ENCODE measurements at places on chromosomes 16 and 17.

DNA sequence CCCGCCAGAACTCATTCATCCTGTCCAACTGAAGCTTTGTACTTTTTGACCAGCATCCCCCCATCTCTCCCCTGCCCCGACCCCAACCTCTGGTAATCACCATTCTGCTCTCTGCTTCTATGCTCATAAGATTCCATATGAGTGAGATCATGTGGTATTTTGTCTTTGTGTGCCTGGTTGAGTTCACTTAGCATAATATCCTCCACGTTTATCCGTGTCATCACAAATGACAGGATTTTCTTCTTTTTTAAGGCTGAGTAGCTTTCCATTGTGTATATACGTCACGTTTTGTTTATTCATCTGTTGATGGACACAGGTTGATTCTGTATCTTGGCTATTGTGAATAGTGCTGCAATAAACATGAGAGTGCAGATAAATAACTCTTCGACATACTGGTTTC lies 278.9 kb downstream of the SNX29 start:
- DNase-seq: no peak

DNA sequence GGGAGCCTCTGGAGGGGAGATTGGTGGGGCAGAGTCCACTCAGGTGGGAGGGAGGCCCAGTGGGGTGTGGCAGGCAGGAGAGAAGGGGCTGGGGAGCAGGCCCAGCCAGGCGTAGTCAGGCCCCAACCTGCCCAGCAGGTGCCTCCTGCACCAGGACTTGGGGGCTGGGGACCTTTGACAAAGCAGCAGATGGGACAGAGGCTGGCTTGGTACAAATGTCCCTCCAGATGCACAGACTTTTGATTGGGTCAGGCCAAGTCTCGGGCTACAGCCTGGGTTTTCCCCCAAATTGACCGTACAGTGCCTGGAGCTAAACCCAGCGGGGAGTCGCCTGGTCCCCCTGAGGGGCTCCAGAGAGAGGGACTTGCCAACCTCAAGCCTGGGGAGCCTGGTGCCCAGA lies 411 bp downstream of the GGT6 start:
- no peak for DNase-seq

GRCh38 chr16:56462064-56462796 lies 10.9 kb downstream of the OGFOD1 start:
- DNase-seq: no peak

GRCh38 chr17:65292430-65292829 lies 155.3 kb downstream of the RGS9 start:
- DNase-seq: no peak

- DNase-seq: no peak
Measured at GRCh38 chr17:6061290-6061689, 8.9 kb upstream of the WSCD1 start.

GRCh38 chr16:72788269-72788809 lies 259.6 kb downstream of the ZFHX3 start:
- DNase-seq: no peak

DNA sequence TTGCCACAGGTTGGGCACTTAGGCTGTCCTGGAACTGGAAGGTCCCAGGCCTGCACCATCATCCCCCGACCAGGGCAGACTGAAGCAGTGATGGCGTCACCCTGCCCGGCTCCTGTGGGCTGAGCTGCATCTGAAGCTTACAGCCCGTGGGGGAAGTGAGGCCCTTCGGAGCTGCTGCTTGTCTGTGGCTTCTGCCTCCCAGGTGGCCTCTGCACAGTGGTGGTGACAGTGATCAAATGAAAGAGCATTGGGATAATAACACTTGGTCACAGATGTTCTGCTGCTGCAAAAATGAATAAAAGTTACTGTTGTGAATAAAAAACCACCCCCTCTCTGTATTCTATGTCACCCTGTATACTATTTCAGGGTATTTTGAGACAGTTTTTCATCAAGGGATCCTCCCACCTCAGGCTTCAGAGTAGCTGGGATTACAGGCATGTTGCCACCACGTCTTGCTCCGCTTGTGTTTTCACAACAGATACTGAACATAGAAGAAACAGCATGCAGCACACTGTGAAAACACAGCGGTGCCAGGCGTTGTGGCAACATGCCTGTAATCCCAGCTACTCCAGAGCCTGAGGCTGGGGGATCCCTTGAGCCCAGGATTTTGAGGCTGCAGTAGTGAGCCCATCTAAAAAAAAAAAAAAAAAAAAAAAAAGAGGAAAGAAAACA lies 165.0 kb downstream of the LGALS9B start:
- DNase-seq: no peak

- DNase-seq: no peak
Measured at GRCh38 chr16:72174726-72175125, 2.8 kb upstream of the PMFBP1 start.

- peak; percentile 71 for DNase-seq
Measured at GRCh38 chr17:75878174-75878998, at the start of gene TRIM47. Gene TRIM47, minus strand, starts transcription at chr17:75878581. Its CDS starts 33 bp downstream, at chr17:75878548.

GRCh38 chr16:90020838-90021382 lies 1.7 kb upstream of the DBNDD1 start:
- no peak for DNase-seq

GRCh38 chr16:31367853-31368252 lies 12.9 kb downstream of the ITGAX start:
- no peak for DNase-seq

GRCh38 chr16:85615014-85615851 lies 2.1 kb downstream of the GSE1 start:
- DNase-seq: peak; percentile 73

DNA sequence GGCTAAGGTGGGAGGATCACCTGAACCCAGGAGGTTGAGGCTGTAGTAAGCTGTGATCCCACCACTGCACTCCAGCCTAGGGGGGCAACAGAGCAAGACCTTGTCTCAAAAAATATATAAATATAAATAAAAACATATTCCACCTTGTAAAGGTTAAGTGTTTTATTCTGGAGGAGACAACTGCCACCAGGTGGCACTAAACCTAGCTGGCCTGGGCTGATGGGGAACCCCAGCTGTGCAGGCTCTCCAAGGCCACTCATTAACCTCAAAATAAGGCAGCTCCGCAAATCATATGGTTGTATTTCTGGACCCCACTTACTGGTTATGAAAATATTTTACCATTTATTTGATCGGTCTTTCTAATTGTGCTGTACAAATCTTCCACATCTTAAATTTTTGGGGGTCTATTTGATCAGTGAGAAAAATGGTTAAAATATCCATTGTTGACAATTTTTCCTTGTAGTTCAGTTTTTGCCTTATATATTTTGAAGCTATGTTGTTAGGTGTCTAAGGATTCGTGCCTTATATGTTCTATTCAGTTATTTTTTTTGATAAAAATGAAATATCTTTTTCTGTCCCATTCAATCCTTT lies 8.5 kb upstream of the ICAM2 start:
- peak; percentile 23 for DNase-seq

GRCh38 chr17:68794636-68795434 lies 160.4 kb downstream of the ABCA8 start:
- no peak for DNase-seq

GRCh38 chr17:72528683-72529082 lies 407.9 kb downstream of the SOX9 start:
- no peak for DNase-seq

- no peak for DNase-seq
Measured at GRCh38 chr16:53092284-53092683, 37.5 kb downstream of the CHD9 start.

DNA sequence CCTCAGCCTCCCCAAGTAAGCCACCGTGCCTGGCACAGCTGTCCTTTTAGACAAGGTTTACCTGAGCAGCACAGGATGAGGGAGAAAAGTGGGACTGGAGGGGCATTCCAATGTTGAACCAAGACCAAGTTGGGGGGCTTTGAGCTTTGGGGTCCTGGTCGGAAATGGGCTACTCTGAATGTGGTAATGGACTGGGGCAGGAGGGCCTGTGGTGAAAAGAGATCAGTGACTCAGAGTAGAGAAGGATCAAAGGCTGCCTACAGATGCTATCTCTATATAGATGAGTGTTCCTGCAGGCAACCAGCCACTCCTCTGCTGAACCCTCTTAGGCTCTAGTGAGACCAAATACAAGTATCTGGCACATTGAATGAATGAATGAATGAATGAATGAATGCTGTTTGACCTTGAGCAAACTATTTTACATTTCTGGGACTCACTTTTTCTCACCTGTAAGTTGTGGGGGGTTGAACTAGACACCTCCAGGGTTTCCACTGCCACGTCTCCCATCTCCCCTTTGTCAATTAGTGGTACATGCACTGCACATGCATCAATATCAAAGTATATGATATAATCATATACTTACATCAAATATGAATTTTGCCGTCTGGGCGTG lies 26.3 kb upstream of the ETV4 start:
- DNase-seq: no peak

DNA sequence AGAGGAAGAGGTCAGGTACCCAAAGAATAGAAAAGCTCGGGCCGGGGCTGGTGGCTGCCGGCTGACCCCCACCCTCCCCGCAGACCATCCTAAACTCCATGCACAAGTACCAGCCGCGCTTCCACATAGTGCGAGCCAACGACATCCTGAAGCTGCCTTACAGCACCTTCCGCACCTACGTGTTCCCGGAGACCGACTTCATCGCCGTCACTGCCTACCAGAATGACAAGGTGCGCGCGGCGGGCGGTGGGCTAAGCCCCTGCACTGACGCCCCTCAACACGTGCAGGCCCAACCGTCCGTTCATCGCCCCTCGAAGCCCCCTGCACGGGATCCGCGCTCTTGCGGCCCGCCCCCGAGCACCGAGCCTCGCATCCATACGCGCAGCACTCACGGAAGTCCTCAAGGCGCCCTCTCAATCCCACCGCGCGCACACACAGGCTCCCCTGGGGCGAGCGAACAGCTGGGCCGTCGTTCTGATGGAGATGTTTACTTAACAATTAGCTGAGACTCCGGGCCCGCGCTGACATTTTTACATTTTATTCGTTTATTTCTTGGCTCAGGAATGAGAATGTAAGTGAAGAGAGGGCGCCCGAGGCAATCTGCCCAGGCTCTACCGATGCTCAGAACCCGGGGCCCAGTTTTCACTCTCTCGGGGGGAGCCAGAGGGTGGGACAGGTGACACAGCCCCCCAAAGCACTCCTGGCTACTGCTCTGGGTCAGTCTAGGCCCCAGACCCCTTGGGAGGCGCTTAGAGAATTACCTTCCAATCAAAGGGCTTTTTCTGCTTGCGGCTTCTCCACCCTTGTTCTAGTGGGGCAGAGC lies 3.5 kb downstream of the TBX2 start:
- peak; percentile 61 for DNase-seq

DNA sequence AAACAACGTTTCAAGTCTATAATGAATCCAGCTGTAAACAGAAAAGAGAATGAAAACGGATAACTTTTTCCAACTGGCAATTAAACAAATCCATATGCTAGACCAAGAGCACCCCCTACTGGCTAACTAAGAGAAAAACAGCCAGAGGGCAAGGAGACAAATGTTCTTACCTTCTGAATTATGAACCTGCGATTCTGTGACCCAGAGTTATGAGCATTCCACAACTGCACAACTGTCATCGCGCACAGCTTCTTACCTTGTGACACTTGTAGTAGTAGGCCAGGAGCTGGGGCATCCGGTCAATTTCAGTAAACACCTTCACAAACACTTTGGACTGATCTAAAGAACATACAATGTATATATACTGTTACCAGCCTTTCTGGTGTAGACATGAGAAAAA lies 18.6 kb downstream of the COG7 start:
- no peak for DNase-seq

DNA sequence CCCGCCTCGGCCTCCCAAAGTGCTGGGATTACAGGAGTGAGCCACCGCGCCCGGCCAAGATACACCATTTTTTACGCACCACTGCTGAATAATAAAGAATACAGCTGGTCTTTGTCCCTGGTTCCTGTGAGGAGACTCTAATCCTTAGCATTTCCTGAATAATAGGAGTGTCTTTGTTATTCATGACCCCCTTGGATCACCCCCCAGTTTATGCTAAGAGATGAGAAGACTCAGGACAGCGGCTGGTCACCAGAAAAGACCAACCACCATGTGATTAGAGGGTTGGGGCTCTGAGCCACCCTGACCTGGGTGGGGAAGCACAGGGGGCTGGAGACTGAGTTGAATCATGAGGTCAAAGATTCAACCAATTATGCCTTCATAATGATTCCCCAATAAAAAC lies 17.3 kb downstream of the PHLPP2 start:
- DNase-seq: no peak

- no peak for DNase-seq
Measured at GRCh38 chr16:743794-744500, 3.1 kb upstream of the CIAO3 start.

- no peak for DNase-seq
Measured at GRCh38 chr16:4700380-4700996, 7.1 kb downstream of the NUDT16L1 start.

- no peak for DNase-seq
Measured at GRCh38 chr16:56348168-56349085, 76.9 kb downstream of the AMFR start.

- no peak for DNase-seq
Measured at GRCh38 chr17:75301502-75302206, 12.4 kb upstream of the SLC25A19 start.

DNA sequence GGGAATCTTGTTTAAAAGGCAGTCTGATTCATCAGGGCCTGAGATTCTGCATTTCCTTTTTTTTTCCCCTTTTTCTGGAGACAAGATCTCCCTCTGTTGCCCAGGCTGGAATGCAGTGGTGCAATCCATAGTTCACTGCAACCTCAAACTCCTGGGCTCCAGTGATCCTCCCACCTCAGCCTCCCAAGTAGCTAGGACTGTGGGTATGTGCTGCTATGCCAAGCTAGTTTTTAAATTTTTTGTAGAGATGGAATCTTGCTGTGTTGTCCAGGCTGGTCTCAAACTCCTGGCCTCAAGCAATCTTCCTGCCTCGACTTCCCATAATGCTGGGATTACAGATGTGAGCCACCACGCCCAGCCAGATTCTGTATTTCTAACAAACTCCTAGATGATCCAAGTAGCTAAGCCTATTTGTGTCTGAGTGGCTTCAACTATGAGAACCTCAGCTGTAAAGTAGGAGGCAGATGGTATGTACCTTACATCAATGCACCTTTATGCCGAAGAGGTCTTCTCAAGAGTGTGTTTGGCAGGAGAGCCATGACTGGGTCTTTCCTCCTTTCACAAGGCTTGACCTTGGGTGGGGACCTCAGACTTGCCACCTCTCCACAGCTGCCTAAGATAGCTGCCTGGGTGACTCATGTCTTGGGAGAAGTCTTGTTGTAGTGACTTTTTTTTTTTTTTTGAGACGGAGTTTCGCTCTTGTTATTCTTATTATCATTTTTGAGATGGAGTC lies 10.9 kb downstream of the LDAF1 start:
- no peak for DNase-seq

DNA sequence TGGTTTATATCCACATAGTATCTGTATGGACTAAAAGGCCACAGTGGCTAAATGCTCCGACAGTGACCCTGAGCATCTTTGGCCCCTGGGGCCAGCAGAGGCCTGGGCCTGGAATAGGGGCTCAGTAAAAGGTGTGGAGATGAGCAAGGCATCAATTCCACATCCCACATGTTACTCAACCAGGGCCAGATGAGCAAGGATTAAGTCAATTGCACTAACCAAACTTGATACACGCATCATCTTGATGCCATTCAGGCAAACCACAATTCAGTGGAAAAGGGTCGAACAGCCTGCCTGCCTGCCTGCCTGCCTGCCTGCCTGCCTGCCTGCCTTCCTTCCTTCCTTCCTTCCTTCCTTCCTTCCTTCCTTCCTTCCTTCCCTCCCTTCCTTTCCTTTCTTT lies 53.5 kb upstream of the DNAJA2 start:
- DNase-seq: no peak

- DNase-seq: no peak
Measured at GRCh38 chr17:12201294-12201880, 180.7 kb downstream of the MAP2K4 start.
